Pons (tissue), 1 donor: ENCODE measurements at places on chromosomes 12 and 14.

DNA sequence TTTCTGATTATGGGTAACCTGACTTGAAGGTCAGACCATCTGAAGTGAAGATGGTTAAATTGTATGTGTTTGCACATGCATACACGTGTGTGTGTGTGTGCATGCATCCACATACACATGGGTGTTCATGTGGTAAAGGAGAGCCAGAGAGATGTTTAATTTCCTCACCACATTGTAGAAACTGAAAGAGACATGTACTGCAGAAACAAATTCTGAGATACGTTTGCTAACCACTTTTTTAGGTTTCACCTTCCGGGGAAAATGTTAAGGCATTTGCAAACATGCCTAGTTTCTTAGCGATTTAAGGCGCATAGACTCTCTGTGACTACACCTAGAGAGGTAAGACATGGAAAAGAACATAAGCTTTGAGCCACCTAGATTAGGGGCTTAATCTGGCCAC, 362.9 kb downstream of the RAD51B start:
- no peak for DNase-seq

DNA sequence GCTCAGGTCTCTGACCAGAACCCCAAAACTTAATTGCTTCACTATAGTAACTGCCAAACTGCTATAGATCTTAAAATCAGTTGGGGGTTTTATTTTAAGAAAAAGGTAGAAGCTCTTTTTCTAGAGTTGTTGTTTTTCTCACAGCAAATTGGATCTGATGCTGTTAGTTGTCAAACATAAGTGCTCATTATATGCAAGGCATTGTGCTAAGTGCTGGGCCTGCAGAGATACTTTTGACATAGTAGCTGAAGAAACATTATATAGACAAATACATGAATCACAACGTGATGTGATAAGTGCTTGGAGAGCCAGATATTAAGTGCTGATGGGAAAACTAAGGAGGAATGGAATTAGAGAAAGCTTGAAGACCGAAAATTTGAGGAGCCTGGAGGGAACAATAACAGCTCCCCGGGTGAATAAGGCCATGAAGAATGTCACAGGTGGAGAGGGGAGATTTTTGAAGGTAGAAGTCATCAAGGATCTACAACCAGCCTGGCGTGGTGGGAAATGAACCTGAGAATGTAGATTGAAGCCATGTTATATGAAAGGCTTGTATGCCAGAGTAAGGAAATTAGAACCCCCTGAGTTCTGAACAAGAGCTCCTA, 126.5 kb downstream of the DYRK2 start:
- DNase-seq = no peak

DNA sequence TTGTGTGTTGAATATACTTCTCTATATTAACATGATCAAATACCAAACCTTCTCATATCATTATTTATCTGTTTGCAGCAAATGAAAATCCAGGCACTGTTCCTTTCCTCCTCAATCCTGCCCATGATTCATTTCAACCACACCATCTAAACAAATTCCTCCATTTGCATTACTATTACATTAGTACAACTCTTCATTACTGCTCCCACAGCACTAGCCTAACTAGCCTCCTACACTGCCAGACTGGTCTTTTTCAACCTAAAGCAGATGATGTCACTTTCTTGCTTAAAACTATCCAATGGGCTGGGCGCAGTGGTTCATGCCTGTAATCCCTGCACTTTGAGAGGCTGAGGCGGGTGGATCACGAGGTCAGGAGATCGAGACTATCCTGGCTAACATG, 117.3 kb upstream of the MYF6 start:
- DNase-seq = no peak

DNA sequence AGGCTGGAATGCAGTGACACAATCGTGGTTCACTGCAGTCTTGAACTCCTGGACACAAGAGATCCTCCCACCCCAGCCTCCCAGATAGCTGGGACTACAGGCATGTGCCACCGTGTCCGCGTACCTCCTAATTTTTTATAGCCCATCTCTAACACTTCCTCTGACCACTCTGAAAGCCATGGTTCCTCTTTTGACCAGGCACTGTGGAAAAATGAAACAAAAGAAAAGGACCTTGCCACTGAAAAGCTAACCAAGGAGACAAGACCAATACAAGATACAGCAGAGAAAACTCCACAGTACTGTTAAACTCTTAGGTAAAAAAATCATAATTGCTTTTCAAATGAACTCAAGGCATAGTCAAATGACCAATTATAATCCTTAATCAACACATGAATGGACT, 233.3 kb downstream of the NEDD1 start:
- peak; percentile 19 for DNase-seq

- no peak for DNase-seq
Measured at GRCh38 chr14:70640938-70641547, 673 bp upstream of the TTC9 start.

- no peak for DNase-seq
Measured at GRCh38 chr12:111256629-111257434, 112.1 kb downstream of the PHETA1 start.

- no peak for DNase-seq
Measured at GRCh38 chr12:8701046-8701660, 3.4 kb downstream of the RIMKLB start.

DNA sequence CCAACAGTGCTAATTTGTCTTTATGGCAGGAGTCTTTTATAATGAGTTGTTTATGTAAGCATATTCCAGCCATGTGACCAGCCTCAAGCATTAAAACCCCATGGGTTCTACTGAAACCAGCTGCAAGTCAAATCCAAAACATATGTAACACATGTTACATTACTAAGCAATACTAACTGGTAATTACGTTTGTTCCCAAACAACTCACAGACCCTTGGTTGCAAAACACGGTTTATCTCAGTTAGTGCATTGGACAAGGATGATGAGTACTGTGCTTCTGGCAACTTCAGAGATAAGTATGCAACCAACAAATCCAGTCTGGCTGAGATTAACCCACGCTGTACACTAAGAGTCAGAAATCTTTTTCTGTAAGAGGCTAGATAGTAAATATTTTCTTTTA, 110.1 kb upstream of the FAR2 start:
- DNase-seq = no peak

DNA sequence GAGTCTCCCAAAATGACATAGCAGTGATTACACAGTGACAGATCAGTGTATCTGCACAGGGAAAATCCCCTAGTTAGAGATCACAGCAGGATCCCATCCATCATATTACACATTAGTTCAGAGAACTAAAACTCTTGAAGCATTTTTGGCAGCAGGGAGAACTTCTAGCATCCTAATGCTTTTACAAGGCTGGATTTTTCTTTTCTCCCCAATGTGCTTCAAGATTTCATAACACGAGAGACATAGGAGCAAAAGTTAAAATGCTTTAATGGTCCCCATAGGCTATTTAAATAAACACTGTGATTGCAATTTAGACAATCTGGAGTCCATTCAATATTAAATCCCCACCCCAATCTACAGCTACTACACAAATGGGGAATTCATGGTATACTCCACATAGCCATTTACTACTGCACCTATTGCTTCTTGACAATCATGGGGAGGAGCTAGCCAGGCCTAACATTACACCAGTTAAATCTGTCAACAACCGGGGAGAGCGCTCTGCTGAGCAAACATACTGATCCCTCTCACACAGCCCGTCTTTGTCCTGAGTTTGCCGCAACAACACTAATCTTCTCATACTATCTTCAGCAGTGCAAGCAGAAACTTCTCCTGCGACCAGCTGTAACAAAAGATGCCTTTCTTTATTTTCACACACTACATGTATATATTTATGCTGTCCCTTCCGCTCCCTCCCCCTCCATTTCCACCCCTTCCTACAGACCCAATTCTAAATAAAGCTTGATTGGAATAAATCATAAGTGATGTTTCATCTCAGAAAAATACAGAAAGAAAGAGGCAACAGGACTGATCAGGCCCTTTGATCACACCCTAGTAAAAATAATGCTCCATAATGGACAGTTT, 120.3 kb upstream of the SOX5 start:
- DNase-seq = peak; percentile 45

DNA sequence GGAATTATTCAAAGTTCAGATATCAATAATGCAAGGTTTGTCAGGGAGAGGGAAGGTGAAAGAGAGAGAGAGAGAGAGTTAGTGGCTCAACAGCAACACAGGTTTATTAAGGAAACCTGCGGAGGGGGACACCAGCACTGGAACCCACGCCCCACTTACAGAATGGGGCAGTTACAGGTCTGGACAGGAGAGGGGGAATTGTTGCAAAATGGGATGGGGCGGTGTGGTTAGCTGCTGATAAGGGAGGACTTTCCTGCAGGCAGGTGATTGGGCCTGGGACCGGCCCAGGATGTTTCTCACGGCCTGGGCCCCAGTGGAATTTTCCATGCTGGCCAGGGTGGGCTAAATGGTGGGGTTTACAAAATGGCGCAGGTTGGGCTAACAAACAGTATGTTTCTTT, 278.2 kb upstream of the SLC16A7 start:
- no peak for DNase-seq

DNA sequence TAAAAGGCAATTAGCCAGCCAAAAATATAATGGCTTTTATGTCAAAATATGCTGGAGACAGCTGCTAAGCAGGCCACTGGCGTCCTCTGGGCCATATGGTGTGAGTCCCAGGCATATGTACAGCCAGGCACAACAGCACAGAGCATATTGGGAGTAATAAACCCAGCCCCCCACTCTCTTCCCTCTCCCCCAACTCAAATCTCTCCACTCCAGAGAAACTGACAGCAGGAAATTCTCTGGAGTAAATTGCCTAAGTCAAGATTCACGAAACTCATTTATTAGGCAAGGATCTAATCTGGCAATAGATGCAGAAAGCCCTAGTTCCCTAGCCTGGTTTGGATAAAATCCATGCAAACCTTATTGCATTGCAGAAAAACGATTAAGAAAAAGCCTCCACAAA, 147.9 kb upstream of the SEL1L start:
- no peak for DNase-seq

- no peak for DNase-seq
Measured at GRCh38 chr12:79326222-79326621, 364.5 kb downstream of the PAWR start.

DNA sequence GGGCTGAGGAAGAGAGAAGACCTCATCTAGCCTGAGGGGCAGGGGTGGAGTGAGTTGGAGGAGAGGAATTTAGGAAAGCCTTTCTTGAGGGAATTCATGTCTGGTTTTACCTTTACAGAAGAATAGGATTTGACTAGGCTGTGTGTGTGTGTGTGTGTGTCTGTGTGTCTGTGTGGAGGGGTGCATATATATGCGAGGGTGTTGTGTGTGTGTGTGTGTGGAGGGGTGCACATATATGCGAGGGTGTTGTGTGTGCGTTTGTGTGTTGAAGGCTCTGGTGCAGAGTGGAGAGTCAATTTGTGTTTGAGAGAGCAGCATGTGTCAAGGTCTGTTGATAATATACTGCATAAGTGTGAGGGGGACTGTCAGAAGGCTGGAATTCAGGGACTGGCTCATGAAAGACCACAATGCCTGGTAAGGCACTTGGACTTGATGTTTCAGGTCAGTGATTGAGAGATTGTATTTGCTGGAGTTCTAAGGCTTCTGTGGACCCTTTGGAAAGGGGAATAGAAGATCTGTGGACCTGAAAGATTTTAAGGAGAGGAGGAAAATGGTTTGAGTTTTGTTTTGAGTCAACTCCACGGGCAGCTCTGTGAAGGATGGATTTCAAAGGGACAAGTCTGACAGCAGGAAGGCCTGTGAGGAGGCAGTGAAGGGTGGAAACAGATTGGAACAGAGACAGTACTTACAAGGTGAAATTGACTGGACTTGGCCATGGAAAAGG, 34.6 kb downstream of the TBC1D30 start:
- no peak for DNase-seq

GRCh38 chr14:84128050-84128449, 1401.9 kb upstream of the FLRT2 start:
- no peak for DNase-seq

GRCh38 chr12:100105661-100106060, 37.0 kb downstream of the BLTP3B start:
- DNase-seq = no peak

- DNase-seq = no peak
Measured at GRCh38 chr14:31057701-31058364, 31.7 kb upstream of the STRN3 start.

DNA sequence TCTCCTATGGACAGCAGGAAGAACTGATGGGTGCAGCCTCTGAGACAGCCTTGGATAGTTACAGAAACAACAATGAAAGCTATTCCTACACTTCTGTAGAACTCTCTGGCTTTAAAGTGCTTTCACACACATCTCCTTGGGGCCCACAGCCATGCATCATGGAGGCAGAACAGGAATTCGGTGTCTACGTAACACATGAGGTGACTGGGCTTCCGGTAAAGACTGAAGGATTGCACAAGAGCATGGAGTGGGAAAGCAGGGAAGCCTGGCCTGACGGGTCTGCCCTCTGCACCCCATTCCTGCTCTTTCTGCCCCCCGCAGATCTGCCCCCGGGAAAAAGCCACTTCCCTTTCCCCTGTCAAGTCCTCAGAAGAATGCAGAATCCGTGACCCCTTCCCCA, 82.6 kb downstream of the VWF start:
- no peak for DNase-seq

DNA sequence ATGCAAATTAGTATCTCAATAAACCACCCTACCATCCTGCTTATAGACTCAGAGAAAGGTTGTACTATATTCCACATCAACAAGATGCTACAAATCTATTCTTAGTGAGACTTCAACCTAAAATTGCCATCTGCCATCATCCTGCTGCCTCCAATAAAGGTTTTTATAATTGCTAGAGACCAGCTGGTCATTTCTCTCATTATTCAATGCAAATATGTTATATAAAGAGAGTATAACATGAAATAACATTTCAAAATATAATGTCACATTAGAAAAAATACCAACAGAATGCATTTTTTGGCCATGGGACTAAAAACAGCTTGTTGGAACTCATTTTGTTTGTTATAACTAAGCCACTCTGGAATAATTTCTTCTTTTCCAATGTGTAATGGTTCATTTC, 247.3 kb downstream of the LRIG3 start:
- DNase-seq = no peak

DNA sequence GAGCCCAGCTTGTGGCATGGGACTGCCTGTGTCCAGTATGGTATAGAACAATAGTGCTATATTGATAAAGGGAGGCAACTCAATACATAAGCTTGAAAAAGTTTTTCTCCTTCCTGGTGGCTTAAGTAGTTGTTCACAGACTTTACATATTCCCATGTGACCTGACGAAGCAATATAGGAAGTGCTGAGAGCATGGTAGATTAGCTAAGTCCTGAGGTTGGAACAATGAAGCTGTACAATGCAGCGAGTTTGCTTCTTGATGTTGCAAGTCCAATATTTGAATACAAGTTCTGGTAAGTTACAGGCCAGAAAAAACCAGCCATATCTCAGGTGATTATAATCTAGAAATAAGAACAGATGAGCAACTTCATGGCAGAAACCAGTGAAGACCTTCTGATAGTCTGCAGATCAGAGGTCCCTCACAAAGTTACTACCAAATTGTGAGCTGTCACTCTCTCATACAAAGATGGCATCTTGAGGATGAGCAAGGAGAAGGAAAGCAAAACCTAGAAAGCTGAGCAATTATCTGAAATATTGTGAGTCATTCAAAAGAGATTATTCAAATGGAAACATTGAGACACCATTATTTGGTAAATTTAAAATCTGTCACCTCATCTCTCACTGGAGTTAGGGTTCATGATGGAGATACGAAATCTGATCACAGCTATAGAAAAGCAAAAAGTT, 72.9 kb upstream of the BTG1 start:
- DNase-seq = peak; percentile 18
